ENCODE measurements at places on chromosomes 5 and 9. TPM values are rescaled to one million over a fixed set of nuclear protein-coding genes. Genes with fewer than 3 reads are reported as not detected.

DNA sequence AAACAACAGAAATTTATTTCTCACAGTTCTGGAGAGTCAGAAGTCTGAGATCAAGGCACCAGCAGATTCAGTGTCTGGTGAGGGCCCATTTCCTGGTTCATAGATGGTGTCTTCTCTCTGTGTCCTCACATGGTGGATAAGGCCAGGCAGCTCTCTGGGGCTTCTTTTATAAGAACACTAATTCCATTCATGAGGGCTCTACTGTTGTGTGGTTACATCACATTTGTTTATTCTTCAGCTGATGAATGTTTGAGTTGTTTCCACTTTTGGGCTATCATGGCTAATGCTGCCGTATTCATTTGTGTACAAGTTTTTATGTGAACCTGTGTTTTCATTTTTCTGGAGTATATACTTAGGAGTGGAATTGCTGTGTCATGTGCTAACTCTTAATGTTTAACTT is 35.2 kb downstream of the DDX4 start:
- H3K4me3 ChIP-seq, result no peak overlapping the region
- no peak overlapping the region for H3K27ac ChIP-seq
- H3K36me3 ChIP-seq, result no peaks in the 10 kb centered on the region
- peaks cover 10% of the 10 kb centered on the region for H3K27me3 ChIP-seq
- no peaks in the 10 kb centered on the region for H3K4me1 ChIP-seq

DNA sequence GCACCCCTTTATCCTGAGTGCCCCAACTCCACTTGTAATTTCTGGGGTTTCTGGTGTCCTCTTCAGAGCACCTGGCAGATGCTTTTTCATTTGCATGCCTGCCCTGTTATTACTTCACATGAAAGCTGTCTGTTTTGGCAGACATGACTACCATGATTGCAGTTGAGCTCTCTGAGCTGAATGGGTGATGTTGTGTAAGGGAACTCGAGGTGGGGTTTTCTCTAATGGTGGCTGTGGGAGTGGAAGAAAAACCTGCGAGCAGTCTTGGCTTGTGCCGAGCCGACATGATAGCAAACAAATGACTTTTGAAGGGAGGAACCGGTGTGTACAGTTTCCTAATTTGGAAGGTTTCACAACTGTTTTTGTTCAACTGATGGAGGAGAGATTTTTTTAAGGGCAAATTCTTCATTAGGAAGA is 196.2 kb downstream of the AOPEP start:
- H3K4me1 ChIP-seq, result peaks cover 82% of the 10 kb centered on the region
- no peaks in the 10 kb centered on the region for H3K27me3 ChIP-seq
- H3K36me3 ChIP-seq, result peaks cover 16% of the 10 kb centered on the region
- H3K27ac ChIP-seq, result peak overlapping the region; percentile 98

- no peak overlapping the region for H3K27ac ChIP-seq
- H3K36me3 ChIP-seq, result no peaks in the 10 kb centered on the region
- no peaks in the 10 kb centered on the region for H3K27me3 ChIP-seq
- no peak overlapping the region for H3K4me3 ChIP-seq
- peaks cover 7% of the 10 kb centered on the region for H3K4me1 ChIP-seq
Measured at GRCh38 chr5:35470866-35471265, 146.8 kb upstream of the SPEF2 start.

DNA sequence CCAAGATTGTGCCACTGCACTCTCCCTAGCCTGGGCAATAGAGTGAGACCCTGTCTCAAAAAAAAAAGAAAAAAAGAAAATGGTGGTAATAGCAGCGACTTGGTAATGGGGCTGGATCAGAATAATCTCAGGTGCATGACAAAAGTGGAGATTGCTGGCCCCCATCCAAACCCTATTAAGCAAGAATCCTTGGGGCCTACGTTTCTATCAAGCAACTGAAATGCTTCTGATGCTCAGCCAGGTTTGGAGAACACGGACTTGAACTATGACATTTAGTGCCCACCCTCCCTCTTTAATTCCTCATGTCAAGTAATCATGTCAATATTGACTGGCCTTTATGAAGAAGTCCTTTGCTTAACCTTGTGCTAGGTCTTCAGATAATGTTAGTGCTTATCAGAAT is 6.6 kb downstream of the C5orf52 start:
- H3K36me3 ChIP-seq, result no peaks in the 10 kb centered on the region
- H3K27ac ChIP-seq, result no peak overlapping the region
- no peak overlapping the region for H3K4me3 ChIP-seq
- no peak for DNase-seq
- H3K27me3 ChIP-seq, result no peaks in the 10 kb centered on the region

PCDHA1 gene
- total RNA-seq, result not detected

INVS gene
- total RNA-seq, result 23.7 TPM

KCNN2 gene
- total RNA-seq, result not detected

BRINP1 gene
- total RNA-seq, result not detected

SLC6A7 gene
- not detected for total RNA-seq

GRCh38 chr5:61334868-61335615 is 3.0 kb downstream of the ZSWIM6 start:
- DNase-seq, result no peak
- H3K4me3 ChIP-seq, result peak overlapping the region; percentile 85
- H3K4me1 ChIP-seq, result peaks cover 51% of the 10 kb centered on the region
- H3K36me3 ChIP-seq, result peaks cover 2% of the 10 kb centered on the region
- peak overlapping the region; percentile 88 for H3K27ac ChIP-seq
- H3K27me3 ChIP-seq, result no peaks in the 10 kb centered on the region

F2RL2 gene
- total RNA-seq, result 7.9 TPM

TJP2 gene
- 50.4 TPM for total RNA-seq

DNA sequence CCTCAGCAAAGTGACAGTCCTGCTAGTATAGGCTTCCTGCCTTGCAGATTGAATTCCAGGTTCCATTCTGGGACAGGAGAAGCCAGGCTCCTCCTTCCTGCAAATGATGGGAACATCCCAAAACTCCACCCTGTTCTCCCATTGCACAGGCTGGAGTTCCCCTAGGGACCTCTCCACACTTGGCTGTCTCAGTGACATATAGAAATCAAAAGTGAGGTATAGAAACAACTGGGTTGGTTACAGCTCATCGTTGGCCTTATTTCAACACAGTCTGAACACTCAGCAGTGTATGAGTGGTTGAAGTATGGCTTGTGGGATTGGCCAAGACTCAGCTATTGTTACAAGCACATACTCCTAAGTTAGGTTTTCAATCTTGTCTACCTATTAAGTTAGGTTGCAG is 157.8 kb upstream of the FTMT start:
- DNase-seq, result no peak
- no peak overlapping the region for H3K4me3 ChIP-seq
- H3K36me3 ChIP-seq, result no peaks in the 10 kb centered on the region
- H3K27ac ChIP-seq, result no peak overlapping the region
- peaks cover 10% of the 10 kb centered on the region for H3K27me3 ChIP-seq
- no peaks in the 10 kb centered on the region for H3K4me1 ChIP-seq

DNA sequence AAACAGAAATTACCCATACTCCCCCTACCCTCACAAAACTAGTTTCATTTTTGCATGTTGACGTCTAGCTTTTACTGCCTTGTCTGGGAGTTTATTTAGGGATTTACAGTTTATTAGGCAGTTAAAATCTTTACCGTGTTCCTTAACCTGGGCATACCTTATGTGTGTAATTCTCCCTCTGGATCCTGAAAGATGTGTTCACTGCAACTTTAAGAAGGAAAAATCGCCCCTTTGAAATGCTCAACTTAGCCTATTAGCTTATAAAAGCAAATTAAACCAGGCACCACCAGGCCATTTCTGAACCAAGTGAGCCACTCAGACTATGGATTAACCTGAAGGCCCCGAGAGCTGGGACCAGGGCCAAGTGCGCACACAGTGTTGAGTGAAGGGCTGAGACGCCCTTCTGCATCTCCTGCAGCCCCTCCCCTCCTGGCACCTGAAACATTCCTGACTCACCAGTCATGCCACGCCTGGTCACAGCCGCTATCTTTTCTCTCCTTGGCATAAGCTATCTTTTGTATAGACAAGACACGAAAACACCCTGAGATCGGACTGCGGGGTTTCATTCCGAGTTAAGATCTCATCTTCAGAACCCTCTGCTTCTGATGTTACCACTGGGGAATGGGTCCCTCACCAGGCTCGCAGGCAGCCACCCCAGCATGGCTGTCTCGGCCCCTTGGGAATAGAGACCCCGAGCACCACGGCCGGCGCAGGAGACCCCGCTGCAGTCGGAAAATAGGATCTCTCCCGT is 111.9 kb downstream of the ROR2 start:
- no peak for DNase-seq
- H3K36me3 ChIP-seq, result peaks cover 3% of the 10 kb centered on the region
- H3K4me3 ChIP-seq, result peak overlapping the region; percentile 23
- H3K27ac ChIP-seq, result peak overlapping the region; percentile 49
- no peaks in the 10 kb centered on the region for H3K27me3 ChIP-seq

PCDHGA6 gene
- total RNA-seq, result 0.65 TPM

GCNT4 gene
- total RNA-seq, result 2.6 TPM

DNA sequence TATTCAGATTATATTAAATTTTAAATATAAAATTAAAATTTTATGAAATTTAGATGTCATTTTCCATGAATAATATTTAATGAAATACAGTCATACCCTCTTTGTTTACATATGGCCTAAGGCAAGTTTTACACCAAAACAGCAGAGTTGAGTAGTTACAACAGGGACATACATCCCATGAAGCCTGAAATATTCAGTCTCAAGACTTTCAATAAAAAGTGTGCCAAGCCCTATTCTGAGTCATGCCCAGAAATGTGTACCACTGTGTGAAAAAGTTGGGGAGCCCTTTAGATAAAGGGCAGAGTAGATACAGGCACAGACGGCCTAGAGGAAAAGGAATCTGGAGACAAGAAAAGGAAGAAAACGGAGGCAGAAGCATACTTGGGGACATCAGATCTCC is 261.3 kb downstream of the SGCD start:
- H3K27ac ChIP-seq, result no peak overlapping the region
- peaks cover 3% of the 10 kb centered on the region for H3K36me3 ChIP-seq
- H3K27me3 ChIP-seq, result no peaks in the 10 kb centered on the region
- H3K4me3 ChIP-seq, result no peak overlapping the region

All from chondrocyte (in vitro differentiated cells).